C1 segment of cervical spinal cord (tissue), 14 donors: ENCODE measurements at places on chromosomes 12 and 14.

DNA sequence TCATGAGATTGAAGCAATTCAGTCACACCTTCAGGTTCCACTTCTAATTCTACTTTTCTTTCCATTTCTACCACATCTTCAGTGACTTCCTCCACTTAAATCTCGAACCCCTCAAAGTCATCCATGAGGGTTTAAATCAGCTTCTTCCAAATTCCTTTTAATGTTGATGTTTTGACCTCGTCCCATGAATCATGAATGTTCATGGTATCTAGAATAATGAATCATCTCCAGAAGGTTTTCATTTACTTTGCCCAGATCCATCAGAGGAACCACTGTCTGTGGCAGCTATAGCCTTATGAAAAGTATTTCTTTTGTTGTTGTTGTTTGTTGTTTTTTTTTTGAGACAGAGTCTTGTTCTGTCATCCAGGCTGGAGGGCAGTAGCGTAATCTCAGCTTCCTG, 7.6 kb downstream of the RXYLT1 start:
- DNase-seq, result no peak

DNA sequence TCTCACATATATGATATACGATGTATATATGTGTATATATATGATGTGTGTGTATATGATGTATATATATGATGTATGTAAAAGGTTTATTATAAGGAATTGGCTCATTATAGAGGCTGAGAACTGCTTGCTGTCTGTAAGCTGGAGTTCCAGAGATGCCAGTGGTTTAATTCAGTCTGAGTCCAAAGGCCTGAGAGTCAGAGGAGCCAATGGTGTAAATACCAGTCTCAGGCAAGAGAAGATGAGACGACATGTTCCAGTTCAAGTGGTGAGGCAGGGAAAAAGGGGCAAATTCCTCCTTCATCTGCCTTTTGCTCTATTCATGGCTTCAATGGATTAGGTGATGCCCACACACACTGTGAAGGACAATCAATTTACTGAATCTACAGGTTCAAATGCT, 17.1 kb upstream of the STYK1 start:
- DNase-seq, result no peak

DNA sequence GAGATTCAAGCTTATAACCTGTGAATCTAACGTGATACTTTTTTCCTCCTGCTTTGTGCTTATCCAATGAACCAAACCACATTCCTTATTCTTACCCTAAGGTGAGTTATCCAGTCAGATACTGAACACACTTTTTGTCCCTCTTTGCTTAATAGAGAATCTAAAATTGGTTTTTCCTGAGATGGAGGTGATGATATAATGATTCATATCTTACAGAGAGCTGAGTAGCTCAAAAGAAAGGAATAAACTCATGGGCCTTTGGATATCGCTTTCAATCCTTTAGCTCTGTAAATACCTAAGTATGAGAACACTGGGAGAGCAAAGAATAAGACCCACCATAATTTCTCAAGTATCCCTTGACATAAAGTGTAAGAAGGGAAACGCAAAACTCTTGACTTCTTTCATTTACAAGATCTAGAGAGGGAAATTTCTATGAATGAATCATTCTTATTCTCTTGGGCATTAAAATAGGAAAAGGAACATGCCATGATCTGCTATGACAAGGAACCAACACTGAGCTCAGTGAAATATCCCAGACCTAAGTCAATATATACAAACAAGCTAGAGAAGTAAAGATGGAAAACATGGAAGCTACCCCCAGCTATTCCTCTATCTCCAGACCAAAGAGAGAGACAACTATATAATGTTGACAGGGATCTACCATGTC, 81.8 kb upstream of the STAC3 start:
- no peak for DNase-seq

DNA sequence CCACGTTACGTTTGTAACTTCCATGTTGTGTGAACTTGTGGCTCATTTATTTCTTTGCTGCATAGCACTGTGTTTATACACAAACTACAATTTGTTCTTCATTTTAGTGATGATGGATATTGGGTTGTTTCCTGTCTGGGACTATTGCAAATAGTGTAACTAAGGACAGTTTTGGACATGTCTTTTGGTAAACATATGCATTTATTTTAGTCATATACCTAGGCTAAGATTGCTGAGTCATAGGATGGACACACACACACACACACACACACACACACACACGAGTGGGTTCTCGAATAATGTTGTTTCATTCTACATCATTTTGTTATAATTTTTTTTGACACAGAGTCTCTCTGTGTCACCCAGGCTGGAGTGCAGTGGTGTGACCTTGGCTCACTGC, 123.5 kb upstream of the CAND1 start:
- no peak for DNase-seq

GRCh38 chr12:54504550-54504949, 7.0 kb downstream of the NCKAP1L start:
- DNase-seq, result no peak

DNA sequence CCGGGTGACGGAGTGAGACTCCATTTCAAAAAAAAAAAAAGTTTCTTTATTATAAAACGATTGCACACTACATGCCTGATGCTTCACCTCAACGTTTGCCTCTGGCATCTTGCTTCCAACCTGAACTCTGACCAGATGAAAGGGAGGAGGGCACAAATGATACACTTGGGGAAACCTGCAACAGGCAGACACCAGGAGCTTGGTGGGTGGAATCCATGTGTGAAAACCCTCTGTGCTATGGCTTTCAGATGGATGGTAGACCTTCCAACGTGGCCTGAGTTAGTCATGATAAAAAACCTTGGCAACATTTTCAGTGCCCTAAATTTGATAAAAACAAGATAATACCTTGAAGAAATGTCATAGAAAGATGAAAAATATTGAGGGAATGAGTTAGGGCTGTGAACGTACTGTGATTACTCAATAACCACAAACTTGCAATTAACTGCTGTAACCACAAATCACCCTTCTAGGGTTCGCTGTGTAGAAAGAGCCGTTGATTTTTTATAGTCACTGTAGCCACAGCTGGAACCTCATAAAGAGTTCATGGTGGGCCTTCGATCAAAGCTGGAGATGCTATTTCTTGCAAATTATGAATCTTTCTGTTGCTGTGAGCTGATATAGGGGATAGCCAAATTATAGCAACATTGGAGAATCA, 26.1 kb upstream of the GZMB start:
- no peak for DNase-seq

DNA sequence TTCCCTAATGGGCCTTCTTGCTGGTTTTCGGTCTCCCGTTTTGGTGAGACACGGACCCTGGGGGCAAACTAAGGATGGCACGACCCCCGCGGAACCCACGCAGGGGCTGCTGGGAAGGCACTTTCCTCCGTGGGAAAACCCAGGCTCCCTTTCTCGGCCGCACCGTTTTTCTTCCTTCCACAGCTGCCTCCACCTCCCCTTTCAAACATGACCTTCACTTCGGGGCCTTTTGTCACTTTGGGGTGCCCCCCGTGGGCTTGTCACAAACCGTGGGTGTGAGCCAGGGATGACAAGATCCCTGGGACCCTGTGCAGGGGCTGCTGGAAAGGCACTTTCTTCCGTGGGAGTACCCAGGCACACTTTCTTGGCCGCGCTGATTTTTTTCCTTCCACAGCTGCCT, 268.7 kb downstream of the ALG10 start:
- no peak for DNase-seq

- DNase-seq, result no peak
Measured at GRCh38 chr12:80087486-80088213, 11.7 kb upstream of the OTOGL start.

DNA sequence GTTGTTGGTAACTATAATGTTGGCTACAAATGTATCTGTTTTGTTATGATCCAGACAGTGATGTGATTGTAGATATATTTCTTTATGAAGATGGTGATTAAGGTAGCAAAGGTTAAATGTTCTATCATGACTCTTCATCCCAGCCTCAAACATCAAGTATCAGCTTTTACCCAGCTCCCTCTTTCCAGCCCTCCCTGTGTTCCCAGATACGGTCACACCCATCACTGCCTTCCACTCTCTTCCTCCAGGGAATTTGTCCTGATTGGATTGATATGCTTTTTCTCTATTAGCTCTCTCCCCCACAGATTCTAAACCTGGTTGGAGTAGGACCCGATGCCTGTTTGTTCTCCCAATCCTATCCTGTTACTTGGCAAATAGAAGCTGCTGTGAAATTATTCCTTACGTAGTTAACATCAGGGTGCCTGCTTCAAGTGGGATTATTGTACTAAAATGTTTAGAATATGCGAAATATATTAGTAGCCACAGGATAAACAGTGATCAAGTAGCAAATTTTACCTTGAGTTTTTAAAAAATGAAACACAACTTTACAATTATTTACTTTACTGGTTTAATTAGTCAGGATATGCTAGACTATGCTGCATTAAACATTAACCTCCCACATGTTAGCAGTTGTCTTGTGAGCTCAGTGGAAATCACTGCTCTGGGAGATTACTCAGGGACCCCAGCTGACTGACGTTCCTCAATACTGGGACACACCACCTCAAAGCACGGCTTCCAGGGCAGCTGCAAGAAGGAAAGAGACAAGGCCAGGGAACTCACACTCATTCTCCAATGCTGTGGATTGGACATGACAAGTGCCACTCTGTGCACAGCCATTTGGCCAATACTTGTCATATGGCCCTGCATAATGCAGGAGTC, 165.3 kb downstream of the ALX1 start:
- no peak for DNase-seq
